ENCODE measurements at places on chromosomes 3 and 15.

DNA sequence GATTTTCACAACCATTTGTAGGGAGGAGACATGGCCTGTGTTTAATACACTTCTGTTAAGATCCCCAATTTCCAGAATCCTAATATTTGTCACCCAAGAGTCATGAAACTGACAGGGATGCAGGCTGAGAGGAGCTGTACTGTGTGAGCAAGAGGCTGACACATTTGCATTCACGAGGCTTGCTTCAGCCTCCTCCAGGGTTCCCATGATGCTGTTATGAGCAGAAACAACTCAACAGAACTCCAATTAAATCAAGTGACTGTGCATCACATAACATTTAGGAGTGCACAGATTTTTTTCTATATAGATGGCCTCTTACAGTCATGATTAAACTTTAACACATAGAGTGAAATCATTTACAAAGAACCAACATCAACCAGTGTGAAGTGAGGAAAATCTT lies 292.3 kb upstream of the STT3B start:
- ATAC-seq, result no peak

- no peak for ATAC-seq
Observed at GRCh38 chr3:175150812-175151401, 291.8 kb downstream of the NAALADL2 start.

DNA sequence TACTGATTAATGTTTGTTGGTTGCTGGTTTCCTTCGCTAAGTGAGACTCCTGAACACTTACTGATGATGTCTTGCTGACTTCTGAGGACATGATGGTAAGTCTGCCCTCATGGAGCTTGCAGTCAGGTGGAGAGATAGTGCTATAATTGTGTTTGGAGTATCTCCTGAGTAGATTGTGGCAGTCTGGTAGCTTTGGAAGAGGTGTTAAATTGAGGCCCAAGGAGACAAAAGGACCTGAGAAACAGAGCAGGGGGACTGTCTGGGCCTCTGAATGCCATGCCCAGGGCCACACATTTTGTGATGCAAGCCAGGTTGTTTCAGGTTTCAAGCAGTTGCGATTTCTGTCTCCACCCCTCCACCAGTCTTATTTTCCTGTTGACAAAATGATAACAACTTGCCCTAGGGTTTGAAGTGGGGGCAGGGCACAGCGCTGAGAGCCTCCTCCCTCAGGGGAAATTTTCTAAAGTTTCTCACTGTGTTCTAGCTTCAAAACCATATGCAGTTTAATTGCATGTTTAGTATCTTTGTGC lies 16.7 kb downstream of the SMAD3 start:
- peak; percentile 15 for ATAC-seq

- ATAC-seq, result no peak
Observed at GRCh38 chr15:32747921-32748342, 30.1 kb downstream of the GREM1 start.

DNA sequence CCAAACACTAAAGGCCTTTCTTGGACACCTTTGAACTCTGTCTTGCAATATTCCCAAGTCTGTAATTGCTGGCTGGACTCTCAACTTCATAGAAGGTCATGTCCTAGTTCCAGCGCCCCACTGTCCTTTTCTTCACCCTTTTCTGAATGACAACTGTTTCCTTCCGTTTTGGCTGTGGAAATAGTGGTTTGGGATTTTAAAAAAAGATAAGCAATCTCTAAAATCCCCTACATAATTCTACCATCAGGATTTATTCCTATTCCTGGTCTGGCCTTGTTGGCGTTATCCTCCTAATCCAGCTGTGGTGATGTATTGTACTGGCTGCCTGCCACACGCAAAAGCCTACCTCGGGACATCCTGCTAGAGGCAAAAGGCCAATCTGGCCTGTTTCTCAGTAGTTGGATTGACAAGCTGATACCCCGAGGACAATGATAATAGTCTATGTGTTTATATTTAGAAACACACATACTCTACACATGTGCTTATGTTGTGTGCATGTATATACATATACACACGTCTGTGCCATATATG lies 440.3 kb upstream of the DPH6 start:
- ATAC-seq, result peak; percentile 41

- no peak for ATAC-seq
Observed at GRCh38 chr3:111506435-111506834, 35.6 kb upstream of the CD96 start.

GRCh38 chr3:159911664-159912037 lies 77.0 kb upstream of the IL12A start:
- no peak for ATAC-seq

DNA sequence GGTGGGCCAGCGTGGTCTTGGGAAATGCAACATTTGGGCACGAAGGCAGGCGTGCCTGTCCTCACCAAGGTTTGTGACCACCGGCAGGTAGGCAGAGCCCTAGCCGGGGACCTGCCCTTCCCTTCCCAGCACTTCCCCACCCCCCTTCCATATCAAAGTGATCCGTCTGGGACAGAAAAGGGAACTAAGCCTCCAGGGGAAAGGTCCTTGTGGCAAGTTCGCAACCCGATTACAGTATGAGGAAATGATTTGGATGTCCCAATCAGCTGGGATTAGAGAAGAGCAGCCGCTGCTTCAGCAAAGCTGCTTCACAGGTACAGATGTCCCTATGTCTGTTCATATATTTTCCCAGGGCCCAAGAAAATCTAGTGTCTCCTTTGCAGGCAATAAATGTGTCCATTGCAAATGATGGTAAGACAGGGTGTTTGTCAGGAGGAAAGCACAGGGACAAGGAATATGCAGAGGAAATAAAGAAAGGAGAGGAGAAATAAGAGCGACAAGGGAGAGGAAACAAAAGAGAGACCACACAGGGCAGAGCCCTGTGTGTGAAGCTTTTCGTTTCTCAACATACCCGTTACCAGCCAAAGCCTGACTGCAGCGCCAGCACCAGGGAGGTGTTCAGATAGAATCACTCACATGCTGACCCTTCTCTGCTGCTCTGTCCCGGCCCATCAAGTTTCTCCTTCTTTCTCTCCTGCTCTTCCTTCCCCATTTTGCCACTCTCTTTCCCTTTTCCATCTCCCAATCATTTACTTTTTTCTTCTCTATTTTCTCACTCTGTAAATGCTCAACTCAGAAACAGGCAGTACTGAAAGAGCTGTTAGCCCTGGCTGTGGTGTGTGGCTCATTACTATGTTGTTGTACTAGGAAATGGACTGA lies 17.4 kb upstream of the SECISBP2L start:
- no peak for ATAC-seq

DNA sequence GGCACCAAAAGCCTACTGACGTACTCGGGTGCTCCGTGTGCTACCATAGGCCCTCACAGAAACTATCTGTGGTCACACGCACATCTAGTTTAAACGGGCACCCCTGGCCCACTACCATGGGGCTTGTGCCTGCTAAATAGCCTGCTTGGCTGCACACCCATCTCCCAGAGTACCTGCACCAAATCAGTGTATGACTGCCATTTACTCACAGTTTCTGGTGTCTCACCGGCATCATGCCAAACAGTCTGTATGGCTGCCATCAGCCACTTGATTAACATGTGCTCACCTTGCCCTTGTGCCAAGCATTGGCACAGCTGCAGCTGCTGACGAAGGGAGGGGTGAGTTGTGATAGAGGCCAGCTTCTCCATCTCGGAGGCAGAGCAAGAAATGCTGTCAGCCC lies 232.7 kb downstream of the IGSF11 start:
- no peak for ATAC-seq

DNA sequence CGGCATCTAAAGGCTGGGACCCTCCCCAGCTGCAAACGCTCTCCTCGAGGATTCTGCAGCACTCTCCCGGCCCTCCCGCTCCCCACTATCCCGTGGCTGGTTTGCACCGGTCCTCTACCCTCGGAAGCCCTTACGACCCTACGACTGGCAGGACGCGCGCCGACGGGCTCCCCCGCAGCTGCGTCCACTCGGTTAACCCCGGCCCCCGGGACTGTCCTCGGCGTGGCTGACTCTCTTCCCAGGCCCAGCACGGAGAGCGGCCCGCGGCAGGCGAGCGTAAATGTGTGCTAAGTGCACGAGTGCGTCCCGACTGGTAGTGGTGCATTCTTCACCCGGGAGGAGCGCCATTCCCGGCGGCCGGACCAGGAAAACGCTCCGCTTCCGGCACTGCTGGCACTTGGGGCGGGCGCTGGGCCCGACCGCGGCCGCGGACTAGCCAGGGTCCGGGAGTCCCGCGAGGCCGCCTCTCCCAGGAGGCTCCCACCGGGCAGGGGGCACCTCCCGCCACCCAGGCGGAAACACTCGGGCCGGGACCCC lies 508 bp downstream of the GORASP1 start:
- ATAC-seq, result no peak

DNA sequence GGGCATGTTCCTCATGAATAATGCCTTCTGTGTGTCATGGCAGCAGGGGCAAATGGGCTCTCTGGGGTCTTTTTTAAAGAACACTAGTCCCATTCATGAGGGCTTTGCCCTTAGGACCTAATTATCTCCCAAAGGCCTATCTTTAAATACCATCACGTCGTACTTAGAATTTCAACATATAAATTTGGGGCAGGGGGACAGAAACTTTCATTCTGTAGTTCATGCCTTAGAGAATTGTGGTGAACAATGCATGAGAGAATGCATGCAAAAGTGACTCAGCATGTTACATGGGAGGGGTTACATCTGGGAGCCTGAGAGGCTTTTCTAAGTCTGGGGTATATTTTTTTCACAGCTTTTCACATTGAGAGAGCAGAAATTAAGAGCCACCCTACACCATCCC lies 208.5 kb upstream of the ROPN1 start:
- no peak for ATAC-seq

GRCh38 chr15:38149315-38149714 lies 103.3 kb upstream of the SPRED1 start:
- ATAC-seq, result no peak

GRCh38 chr3:79178471-79179180 lies 589.2 kb downstream of the ROBO1 start:
- no peak for ATAC-seq

GRCh38 chr3:136925425-136926190 lies 32.2 kb upstream of the IL20RB start:
- peak; percentile 59 for ATAC-seq

DNA sequence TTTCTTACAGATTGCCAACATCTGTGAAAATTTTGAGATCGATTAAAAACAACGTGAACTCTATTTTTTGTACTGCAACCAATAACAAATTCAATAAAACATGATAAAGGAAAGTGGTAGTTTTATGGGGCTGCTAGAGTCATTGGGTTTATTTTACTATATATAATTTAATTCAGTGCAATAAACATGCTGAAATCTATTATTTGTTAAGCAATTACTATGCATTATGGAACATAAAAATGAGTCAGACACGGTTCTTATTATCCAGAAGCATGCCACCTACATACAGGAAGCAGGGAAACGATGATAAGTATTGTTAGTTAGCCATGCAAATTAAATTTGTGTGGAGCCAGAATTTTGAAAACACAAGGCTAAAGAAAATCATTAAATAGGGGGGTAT lies 27.2 kb downstream of the NPHP3 start:
- no peak for ATAC-seq

- peak; percentile 62 for ATAC-seq
Observed at GRCh38 chr3:111519178-111519855, 22.7 kb upstream of the CD96 start.

- ATAC-seq, result no peak
Observed at GRCh38 chr3:134807189-134807588, 12.1 kb downstream of the EPHB1 start.

- ATAC-seq, result no peak
Observed at GRCh38 chr15:71899674-71900073, 89.3 kb downstream of the NR2E3 start.

DNA sequence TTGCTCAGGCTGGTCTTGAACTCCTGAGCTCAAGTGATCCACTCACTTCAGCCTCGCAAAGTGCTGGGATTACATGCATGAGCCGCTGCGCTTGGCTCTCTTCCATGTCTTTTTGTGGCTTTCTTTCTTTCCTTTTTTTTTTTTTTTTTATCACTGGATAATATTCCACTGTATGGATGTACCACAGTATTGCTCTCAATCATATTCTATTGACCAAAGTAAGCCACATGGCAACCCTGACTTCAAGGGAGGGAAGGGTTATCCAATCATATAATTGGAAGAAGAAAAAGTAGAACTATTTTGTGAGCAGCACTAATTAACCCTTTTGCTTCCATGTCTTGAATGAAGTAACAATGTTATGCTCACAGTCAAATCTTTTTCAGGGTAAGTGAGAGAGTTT lies 307.0 kb upstream of the RASGRP1 start:
- no peak for ATAC-seq

GRCh38 chr15:87931584-87931983 lies 325.0 kb downstream of the NTRK3 start:
- ATAC-seq, result no peak

DNA sequence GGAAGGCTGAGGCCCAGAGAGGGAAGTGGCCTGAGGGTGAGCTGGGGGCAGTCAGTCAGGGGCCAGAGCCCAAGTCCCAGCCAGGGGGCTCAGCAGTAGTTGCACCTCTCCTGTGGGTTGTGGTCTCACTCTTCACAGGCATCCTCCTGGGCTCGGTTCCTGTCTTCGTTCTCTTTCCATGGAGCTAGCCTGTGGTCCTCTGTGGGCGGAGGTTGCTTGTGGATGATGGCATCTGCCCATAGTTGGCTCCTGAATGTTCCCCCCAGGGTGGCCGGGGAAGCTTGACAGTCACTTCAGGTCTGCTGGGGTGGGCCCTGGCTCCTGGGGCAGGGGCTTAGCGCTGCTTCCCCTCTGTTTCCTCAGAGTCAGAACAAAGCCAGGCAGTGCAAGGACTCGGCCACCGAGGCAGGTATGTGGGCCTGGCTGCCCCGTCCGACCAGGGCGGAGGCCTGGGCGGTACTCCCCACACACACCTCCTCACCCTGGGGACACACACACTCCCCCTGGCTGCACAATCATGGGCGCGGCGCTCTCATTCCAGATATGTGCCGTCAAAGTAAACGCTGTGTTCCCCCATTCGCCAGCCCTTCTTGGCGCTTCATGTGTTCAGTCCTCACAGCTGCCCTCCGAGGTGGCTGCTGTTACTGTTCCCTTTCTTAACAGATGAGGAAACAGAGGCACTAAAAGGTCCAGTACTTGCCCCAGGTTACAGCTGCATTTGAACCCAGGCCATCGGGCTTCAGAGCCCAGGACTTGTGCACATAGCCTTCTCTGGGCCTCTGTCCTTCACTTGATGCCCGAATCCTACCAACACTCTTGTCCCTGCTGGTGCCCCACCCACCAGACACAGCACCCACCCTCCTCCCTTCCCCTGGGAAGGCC lies 34.5 kb downstream of the PSTPIP1 start:
- ATAC-seq, result no peak

- ATAC-seq, result no peak
Observed at GRCh38 chr3:23576379-23576959, 229.3 kb upstream of the UBE2E1 start.

DNA sequence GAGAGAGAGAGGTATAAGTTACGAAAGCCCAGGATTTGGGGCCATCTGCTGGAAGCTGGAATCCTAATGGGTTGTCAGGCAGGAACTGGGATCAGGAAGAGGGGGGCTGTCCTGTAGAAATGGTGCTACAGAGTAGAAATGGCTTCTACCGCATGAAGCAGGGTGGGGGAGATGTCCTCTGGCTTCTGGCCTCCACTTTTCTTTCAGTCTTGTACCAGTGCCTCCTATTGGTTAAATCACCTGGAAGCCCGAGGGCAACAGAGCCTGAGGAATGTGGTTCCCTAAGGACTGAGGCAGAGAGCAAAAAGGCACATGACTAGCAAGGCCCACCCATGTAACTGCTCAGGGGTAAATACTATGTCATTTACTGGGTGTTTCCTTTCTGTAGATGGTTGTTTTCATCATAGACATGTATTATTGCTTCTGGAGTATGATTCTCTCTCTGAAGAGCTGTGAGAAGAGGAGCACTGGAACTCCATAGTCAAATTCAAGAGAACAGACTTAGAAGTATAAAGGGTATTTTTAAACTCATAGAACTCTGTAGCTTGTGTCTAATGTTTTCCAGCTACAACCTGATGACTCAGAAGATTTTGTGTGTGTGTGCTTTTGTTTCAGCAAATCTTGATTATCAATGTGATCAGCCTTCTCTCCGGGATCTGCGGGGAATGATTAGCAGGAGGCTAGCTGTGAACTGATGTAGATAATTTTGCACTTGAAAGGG lies 20.2 kb upstream of the MITF start:
- no peak for ATAC-seq

Data from stimulated activated memory B cell treated with anti-CD40 and anti-IgM and Interleukin-4, amounts not matched to agents 10 μg/mL and 1 μg/mL and 100 μg/mL, for 72 hours (primary cell).